Stimulated activated CD8-positive, alpha-beta memory T cell treated with anti-CD3 and anti-CD28 coated beads, Interleukin-12 subunit alpha, Interleukin-12 subunit beta, amount 100 ng/mL, for 4 hours (primary cell): ENCODE measurements at places on chromosomes 7 and 10.

- no peak for DNase-seq
These were observed 66.7 kb downstream of the HHEX start for GRCh38 chr10:92756201-92757065.

GRCh38 chr7:47889723-47890122, 58.5 kb downstream of the PKD1L1 start:
- no peak for DNase-seq

- DNase-seq, result no peak
These were observed 8.8 kb downstream of the SLC4A2 start for GRCh38 chr7:151068069-151068773.

- no peak for DNase-seq
These were observed 47.0 kb downstream of the FOXL3 start for GRCh38 chr7:336810-337566.

DNA sequence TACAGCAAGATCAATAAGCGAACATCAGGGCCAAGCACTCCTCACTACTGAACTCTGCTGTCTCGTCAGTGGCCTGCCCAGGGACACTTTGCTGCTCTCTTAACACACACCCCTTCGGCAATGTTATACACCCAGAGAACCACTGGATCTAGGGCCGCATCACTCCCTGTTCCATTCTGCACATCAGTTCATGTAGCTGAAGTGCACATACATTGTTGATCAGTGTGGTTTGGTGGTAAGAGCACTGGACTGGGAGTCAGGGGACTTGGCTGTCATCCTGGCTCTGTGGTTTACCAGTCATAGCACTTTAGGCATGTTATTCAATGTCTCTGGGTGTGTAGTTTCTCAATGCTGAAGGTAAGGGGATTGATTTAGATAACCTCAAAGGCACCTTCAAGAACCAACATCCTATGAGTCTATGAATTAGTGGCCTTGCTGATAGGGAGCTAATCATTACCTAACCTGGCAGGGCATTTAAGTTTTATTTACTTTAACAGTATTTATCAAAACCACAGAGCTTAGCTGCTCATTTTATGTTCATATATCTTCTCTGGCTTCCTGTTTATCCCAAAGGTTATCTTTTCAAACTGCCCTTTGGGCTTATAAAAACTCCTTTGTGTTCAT, 24.8 kb downstream of the DUSP5 start:
- no peak for DNase-seq
